ENCODE measurements at places on chromosomes 1 and 21. TPM values are rescaled to one million over a fixed set of nuclear protein-coding genes. Genes with fewer than 3 reads are reported as not detected.

The OR2T11 gene
- not detected for total RNA-seq

The RXRG gene
- total RNA-seq: not detected

The ACTL8 gene
- not detected for total RNA-seq

The ERICH3 gene
- not detected for total RNA-seq

The GPR3 gene
- total RNA-seq: not detected

The SLC6A17 gene
- 0.53 TPM for total RNA-seq

The BARHL2 gene
- not detected for total RNA-seq

The TRIM33 gene
- 22.1 TPM for total RNA-seq

The BSND gene
- not detected for total RNA-seq

Measured in bronchial epithelial cell (primary cell).